ENCODE measurements at places on chromosomes 13 and 19.

GRCh38 chr19:368630-369024, 24.0 kb upstream of the MIER2 start:
- DNase-seq = no peak

- no peak for DNase-seq
Observed at GRCh38 chr13:60691268-60691667, 294.2 kb downstream of the TDRD3 start.

GRCh38 chr13:22077764-22078163, 406.9 kb downstream of the FGF9 start:
- DNase-seq = no peak

DNA sequence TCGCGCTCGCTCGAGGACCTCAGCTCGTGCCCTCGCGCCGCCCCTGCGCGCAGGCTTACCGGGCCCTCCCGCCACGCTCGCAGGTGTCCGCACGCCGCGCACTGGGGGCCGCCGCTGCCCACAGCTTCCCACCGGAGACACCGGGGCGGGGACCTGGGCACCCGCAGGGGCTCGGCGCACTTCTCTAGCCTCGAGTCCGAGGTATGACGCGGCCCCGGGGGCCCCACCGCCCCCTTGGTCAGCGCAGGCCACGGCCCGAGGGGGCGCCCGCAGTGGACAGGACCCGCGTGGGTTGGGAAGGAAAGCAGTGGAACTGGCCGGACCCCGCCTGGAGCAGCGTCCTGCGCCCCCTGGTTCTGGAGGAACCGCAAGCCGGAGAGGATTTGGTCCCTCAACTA, 2.1 kb upstream of the GRWD1 start:
- no peak for DNase-seq

DNA sequence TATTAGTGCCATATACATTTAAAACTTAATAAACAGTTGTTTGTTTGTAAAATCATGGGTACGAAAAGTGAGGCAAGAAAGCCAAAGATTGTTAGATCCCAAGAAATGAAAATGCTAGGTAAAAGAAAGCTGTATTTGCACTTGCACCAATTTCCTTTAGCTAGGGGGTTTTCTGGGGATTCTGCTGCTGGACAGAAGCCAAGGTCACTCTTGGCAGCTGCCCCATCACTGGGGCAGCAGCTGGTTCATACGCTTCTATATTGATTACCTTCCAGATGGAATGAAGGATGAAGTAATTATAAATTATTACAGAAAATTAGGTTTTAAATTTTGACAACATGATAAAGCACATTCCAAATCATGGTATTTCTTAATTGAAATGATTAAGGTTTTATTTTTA, 127.4 kb downstream of the SLITRK5 start:
- DNase-seq = no peak

DNA sequence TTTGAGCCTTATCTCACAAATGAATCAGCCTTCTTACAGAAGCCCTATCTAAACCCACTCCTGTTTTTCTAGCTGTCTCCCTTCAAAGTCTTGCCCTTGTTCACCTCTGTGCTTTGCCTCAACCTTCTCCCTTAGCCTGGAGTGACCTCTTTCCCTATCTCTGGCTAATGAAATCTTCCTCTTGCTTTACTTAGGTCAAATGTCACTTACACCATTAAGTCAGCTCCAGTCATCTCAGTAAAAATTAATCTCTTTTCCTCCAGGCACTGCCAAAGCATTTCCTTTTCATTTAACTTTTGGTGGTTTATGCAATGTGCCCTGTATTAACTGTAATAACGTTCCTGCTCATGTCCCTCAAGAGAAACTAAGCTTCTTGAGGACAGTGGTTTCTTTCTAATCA, 596.5 kb upstream of the MIR17HG start:
- DNase-seq = no peak

GRCh38 chr19:11856596-11857250, 8.2 kb downstream of the ZNF439 start:
- no peak for DNase-seq

- no peak for DNase-seq
Observed at GRCh38 chr13:61024046-61024445, 391.6 kb downstream of the PCDH20 start.

GRCh38 chr13:52896827-52897659, 48.6 kb upstream of the PCDH8 start:
- DNase-seq = peak; percentile 53

- peak; percentile 47 for DNase-seq
Observed at GRCh38 chr19:47427241-47428176, 8.2 kb upstream of the MEIS3 start.

DNA sequence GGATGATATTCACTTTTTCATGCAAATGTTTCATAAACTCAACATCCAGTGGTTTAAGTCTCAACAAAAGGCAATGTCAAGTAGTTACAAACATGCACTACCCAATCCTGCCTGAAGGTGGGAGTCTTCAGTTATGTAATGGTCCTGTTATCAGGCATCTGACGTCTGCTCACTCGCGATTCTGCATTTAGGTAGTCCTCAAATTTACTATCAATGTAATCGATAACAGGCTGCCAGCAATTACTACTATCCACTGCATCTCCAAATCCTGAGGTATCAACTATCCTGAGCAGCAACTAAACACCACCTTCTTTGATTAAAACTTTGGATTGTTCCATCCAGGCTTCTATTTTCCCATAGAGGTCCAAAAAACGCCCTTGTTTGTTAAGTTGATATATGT, 51.2 kb downstream of the NLRP12 start:
- DNase-seq = peak; percentile 7

GRCh38 chr13:109400209-109400608, 386.2 kb downstream of the IRS2 start:
- no peak for DNase-seq

DNA sequence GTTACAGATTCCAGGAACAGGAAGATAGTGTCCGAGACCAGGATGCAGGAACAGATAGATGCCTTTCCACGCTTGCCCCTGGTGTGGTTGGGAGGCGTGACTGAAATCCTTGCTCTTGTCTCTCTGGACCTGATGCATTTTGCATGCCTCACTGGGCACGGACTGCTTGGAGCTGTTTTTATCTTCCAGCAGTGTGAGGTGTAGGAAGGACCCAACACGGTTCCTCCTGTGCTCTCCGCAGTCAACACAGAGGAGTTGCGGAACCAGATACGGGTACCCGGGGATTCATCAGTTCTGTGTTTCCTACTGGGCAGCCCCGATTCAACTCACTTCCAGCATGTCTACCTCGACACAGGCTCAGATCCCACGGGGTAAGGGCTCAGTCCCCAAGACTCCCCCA, 6.5 kb downstream of the DOT1L start:
- no peak for DNase-seq

DNA sequence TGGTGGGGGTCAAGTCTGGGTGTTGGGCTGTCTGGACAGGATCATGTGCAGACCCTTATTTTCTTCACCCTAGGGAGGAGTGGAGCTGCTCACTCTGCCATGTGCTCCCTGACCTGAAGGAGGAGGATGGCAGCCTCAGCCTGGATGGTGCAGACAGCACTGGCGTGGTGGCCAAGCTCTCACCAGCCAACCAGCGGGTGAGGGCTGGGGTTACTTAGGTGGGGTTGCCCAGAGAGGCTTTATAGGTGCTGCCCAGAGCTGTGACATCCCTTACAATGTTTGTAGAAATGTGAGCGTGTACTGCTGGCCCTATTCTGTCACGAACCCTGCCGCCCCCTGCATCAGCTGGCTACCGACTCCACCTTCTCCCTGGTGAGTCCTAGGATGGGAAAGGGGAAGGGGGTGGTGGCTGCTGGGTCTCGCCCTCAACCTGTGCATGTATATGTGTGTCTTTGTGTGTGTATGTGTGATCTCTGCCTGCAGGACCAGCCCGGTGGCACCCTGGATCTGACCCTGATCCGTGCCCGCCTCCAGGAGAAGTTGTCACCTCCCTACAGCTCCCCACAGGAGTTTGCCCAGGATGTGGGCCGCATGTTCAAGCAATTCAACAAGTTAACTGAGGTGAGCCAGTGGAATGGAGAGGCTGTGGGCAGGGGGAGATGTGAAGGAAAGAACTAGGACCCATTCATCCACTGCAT, 5.1 kb downstream of the CHMP2A start:
- no peak for DNase-seq

DNA sequence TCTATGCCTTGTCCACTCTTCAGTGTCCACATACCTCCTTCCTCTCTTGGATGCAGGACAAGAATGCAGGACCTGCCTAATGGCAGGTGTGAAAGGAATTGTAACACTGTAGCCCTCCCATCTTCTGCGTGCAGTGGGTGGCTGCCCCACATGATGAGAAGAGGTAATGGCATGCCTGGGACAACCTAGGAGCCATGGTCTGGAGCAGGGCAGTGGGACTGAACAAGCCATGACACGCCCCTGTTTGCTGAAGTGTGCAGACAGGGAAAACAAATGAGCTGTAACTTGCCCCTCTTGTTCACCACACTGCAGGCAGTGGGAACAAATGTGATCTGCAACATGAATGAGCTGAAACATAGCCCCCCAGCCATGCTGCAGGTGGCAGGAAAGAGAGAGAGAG, 192.2 kb downstream of the PCDH17 start:
- no peak for DNase-seq

DNA sequence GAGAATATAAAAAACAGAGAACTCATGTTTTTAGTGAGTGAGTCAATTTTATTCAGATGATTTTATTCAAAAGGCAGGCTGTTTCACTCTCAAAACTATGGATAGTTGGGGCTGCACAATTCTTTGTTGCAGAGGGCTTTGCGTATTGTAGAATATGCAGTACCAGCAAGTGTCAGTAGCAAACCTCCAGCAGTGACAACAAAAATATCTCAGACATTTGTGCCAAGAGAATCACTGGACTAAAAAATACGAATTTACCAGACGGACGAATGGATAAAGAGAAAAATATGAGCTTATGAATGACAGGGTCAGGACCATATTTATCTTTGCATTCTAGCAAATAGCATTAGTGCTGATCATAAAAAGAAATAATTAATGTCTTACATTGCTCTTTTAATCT, 359.1 kb downstream of the FGF14 start:
- DNase-seq = no peak

GRCh38 chr13:45109102-45109720, 11.1 kb upstream of the GTF2F2 start:
- DNase-seq = no peak

DNA sequence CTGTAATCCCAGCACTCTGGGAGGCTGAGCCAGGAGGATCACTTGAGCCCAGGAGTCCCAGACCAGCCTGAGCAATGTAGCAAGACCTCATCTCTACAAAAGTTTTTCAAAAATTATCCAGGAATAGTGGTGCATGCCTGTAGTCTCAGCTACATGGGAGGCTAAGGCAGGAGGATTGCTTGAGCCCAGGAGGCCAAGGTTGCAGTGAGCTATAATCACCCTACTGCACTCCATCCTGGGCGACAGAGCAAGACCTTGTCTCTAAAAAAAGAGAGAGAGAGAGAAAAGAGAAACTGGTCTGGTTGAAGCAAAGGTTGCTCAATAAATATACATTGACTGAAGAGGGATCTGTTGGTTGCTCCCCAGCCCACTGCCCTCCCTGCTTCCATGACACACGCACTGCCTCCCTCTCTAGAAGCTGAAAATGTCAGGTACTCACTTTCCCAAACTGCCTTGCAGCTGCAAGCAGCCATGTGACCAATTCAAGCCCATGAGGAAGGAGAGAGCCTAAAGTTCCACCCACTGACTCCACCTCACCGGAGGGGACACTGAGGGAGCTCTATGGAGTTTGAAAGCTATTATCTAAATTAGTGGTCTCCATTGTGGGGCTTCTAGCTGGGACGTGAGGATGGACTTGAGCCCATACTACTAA, 14.0 kb downstream of the CEACAM16 start:
- no peak for DNase-seq

- DNase-seq = no peak
Observed at GRCh38 chr13:65841156-65841555, 1389.0 kb downstream of the PCDH9 start.

GRCh38 chr19:3365836-3366752, at the start of gene NFIC:
Gene NFIC, plus strand, starts transcription at chr19:3366583. Its CDS starts 54 bp downstream, at chr19:3366637.
- DNase-seq = peak; percentile 36

DNA sequence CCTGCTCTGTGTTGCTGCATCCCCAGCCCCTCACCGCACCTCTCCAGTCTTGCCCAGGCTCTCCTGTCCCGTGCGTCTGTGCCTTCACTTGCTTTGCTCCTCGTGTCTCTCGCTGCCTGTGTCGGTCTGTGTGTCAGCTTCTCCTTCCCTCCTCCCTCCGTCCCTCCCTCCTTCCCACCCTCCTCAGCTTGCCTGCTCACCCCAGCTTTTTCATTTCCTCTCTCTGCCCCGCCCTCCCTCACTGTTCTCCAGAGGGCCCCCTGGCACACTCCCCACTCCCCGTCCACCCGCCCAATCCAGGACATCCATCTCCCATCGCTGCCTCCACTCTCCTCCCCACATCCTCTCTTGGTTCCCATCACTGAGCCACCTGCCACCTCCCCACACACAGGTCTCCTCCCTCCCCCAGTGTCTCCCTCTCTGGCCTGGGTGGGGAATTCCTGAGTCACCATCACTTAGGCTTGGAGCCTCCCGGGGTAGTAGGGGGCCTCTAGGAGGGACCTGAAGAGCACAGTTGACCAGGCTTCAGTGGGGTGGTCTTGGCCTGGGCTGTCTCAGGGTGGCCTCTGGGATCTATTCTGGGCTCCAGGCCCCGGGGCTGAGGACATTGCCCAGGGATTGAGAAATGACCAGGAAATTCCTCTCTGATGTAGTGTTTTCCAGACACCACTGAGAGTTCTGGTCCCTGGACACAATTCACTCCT, at the start of gene PTGIR:
PTGIR (minus strand) TSS at position 132 of the 704 bp plus-strand sequence. CDS start 864 bp downstream, outside the sequence.
- no peak for DNase-seq

- no peak for DNase-seq
Observed at GRCh38 chr19:20357921-20358320, 190.9 kb downstream of the ZNF486 start.

GRCh38 chr13:106595625-106596024, 27.7 kb upstream of the ARGLU1 start:
- DNase-seq = no peak

GRCh38 chr19:10516671-10517286, 468 bp downstream of the S1PR5 start:
- DNase-seq = no peak

DNA sequence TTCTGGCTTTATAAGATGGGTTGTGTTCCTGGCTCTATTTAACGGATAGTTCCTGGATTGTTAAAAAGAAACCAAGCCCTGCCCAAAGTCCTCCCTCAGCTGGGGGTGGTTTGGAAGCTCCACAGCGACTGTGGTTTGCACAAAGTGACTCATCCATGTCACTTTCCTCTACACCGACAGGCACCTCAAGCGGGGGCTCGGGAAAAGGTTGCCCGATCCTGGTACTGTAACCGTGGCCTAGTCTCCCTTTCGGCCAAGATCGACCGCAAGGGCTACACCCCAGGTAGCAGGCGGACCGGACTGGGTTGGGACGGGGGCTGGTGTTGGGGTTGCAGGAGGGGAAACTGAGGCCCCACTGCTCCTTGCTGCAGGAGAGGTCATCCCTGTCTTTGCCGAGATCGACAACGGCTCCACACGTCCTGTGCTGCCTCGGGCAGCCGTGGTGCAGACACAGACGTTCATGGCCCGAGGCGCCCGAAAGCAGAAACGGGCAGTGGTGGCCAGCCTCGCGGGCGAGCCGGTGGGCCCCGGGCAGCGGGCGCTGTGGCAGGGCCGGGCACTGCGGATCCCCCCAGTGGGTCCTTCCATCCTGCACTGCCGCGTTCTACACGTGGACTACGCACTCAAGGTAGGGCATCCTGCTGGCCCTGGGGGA, 1.6 kb downstream of the ARRDC2 start:
- no peak for DNase-seq

GRCh38 chr19:30393729-30394480, 21.7 kb downstream of the ZNF536 start:
- DNase-seq = no peak

GRCh38 chr19:3538258-3538929, 580 bp upstream of the TEKTIP1 start:
- DNase-seq = no peak

- DNase-seq = peak; percentile 31
Observed at GRCh38 chr19:2014731-2015607, 545 bp downstream of the BTBD2 start.

Measured in NCI-H2171 (cell line).